ENCODE measurements at places on chromosomes 4 and X.

- DNase-seq: peak; percentile 70
Measured at GRCh38 chrX:46770817-46771163, 11.9 kb upstream of the SLC9A7 start.

DNA sequence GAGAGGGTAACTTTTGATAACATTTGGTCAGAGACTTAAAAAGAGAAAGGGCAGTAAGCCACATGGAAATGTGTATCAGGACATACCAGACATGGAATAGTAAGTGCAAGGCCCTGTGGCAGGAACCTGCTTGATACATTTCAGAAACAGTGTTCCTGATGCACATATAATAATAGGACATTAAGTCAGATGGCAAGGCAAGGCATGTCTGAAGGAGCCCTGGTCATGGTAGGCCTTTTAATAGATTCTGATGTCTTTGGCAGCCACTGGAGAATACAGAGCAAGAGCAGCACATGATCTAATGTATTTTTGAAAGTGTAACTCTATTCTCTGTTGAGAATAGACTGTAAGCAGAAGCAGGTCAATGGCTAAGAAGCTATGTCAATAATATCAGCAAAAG is 279.7 kb downstream of the CAMK2D start:
- DNase-seq: no peak

DNA sequence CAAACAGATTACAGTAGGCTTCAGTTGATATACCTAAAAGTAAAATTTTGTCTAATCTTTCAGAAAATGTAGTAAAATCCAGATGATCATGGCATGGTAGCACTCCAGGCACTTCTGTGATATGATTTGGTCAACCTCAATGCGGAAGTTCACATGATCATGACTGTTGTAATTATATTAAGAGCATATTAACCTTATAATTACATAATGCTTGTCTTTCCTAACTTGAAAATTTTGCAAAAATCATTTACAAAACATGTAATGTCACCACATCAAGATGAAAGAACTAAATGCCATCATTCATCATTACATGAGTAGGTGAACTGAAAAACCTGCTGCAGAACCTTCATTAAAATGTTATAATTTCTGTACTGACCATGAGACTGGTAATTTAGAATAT is 88.1 kb downstream of the MBNL3 start:
- DNase-seq: no peak

DNA sequence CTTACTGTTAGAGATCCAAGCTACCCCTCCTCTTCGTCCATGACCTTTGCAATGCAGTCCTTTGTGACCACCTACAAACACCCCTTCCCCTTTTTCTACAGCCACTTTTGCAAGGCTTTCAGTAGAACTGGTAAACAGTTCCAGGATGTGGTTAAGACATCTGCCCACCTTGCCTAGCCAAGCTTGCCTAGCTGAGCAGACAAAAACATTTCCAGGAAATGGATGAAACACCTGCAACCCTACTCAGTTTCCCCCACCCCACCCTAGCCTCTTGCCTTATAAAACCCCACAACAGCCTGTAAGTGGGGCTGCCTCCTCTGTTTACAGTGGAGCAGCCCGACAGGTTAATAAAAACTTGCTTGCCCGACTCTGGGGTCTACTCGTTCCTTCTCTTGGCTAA is 133.8 kb downstream of the ZC4H2 start:
- DNase-seq: no peak

GRCh38 chrX:116318672-116319071 is 117.7 kb upstream of the SLC6A14 start:
- DNase-seq: no peak

DNA sequence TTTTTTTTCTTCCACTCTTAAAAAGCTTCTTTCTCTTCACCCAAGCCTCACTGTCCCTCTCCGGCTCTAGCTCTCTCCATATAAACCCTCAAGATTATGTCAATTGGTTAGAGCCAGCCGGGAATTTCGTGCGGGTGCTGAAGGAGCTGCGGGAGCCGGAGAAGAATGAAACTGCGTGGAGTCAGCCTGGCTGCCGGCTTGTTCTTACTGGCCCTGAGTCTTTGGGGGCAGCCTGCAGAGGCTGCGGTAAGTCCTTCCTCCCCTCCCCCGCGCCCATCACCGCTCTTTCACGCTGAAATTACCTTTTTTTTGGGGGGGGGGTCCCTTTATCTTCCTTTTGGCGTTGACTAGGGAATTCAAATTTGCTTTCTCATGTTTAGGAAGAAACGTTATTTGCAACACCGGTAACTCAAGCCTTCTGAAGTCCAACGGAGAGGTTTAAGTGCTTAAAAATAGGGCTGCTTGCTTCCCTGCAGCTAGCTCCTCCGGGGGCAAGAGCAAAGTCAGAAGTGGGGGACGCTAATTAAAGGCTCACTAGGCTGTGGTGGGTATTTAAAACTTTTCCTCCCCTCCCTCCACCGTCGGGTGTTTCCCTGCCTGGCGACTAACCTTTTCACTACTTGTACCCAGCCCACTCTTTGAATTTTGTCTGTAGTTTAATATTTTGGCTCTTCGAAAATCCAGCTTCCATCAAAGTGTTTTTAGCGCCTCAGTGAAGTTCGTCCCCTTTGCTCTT is 491 bp downstream of the COL4A5 start:
- no peak for DNase-seq

- DNase-seq: no peak
Measured at GRCh38 chr4:152374606-152375285, 161.1 kb downstream of the FBXW7 start.

Measured in fibroblast of villous mesenchyme (primary cell).